ENCODE measurements at places on chromosomes 13 and 19.

DNA sequence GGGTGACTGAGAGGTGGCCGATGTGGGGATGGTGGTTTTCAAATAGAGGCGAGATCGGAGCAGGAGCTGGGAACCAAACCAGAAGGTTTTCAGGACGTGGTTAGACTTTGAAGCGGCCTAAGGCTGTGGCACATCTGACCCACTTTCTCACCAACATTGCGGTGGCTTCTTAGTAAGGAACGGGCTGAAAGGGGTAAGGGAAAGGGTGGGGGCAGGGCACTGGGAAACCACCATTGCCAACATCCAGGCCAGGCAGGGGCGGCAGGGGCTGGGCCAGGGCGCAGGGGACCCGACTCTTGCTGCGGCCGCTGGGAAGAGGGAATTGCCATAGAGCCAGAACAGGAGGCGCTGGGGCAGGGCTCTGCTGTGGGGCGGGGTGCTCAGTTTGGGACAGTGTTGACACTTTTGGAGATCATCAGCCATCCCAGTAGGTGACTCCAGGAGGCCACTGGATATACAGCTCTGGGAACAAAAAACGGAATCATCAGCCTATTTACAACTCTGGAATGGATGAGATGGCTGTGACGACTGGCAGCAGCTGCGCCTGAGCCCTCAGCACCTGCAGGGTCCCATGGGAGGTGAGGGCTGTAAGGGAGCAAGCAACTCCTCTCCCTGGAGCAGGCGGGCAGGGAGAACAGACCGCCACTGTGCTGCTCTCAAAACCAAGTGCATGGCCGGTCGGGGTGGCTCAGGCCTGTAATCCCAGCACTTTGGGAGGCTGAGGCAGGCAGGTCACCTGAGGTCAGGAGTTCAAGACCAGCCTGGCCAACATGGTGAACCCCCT, 52.2 kb downstream of the IRS2 start:
- no peak for DNase-seq

- DNase-seq, result no peak
Measured at GRCh38 chr13:66563076-66563475, 667.1 kb downstream of the PCDH9 start.

DNA sequence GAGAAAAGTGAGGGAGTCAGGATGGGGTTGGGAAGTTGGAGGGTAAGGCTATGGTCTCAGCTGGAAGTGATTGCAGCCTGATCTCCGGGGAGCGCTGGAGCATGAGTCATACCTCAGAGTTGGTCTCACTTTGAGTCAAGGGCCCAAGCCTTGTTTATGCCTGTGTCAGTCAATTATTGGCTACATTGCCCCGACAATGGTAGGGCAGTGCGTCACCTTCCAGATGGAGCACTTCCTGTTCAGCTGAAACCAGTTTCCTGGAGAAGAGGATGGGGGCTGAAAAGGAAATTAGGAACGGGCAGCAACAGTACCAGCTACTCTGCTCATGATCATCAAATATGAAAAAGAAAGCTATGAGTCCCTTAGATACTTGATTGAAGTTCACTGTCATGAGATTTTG, 60.4 kb downstream of the ADGRE1 start:
- DNase-seq, result no peak

GRCh38 chr19:36110487-36111199, at the start of gene OVOL3:
Gene OVOL3 (plus strand): TSS chr19:36111143. CDS start chr19:36111203, 60 bp downstream.
- DNase-seq, result no peak

GRCh38 chr13:51844862-51845573, at the start of gene TMEM272:
Gene TMEM272 (minus strand): TSS chr13:51845177. CDS start chr13:51838530, 6,647 bp downstream.
- DNase-seq, result peak; percentile 68

GRCh38 chr19:7138402-7138801, 68.9 kb downstream of the ZNF557 start:
- no peak for DNase-seq

DNA sequence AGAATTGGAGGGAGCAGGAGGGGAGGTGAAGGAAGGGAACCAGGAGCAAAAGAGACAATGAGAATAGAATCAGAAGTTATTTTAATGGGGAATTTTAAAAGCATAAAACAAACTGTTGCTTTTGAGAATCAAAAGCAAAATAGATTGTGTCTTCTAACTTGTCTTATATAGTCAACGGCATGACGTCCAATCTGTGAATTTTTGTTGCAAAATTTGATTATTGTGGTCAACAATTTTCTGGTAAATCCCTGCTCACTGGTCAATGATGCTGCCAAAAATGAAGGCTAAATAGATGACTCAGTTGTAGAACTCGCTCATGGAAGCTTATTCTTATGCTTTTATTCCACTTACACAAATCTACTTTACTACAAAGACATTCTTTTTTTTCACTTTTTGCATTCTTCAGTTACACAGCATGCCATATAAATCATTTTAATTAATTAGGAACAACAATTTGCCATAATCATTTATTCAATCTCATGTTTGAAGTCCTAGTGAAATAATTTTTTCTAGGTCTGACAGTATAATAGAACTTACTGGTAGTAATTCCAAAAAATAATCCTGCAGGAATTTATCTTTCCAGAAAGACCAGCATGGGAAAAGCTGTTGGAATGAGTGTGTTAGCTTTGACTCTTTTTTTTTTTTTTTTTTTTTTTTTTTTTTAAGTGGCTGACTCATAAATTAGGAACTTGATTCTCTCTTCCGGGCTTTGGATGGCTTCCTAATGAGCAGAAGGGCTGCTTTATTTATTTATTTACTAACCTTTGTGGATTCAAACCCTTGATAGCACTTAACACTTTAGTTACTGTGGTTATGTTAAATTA, 256.9 kb downstream of the SPRY2 start:
- peak; percentile 34 for DNase-seq

GRCh38 chr19:55527197-55528029, 9.5 kb downstream of the SBK2 start:
- DNase-seq, result no peak

DNA sequence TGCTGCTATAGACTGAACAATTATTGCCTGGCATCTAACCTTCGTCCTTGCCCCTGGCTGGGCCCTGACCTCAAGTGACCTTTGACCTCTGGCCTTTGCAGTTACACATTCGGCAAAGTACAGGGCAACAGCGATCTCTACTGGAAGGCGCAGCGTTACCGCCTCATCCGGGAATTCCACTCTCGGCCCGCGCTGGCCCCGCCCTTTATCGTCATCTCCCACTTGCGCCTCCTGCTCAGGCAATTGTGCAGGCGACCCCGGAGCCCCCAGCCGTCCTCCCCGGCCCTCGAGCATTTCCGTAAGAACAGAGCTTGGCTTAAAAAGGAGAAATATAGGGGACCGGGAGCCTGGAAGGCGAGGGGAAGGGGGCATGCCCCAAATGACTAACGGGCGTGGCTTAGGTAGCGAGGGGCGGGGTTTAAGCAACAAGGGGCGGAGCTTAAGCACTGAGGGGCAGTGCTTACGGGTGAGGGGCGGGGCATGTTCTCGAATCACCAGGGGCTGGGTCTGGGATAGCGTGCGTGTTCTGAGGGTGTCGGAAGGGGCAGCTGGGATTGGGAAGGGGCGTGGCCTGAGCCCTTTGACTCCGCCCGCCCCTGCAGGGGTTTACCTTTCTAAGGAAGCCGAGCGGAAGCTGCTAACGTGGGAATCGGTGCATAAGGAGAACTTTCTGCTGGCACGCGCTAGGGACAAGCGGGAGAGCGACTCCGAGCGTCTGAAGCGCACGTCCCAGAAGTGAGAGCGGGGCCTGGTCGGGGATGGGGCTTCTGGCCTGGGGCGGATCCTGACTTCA, 52.7 kb downstream of the TRPM4 start:
- DNase-seq, result peak; percentile 89

DNA sequence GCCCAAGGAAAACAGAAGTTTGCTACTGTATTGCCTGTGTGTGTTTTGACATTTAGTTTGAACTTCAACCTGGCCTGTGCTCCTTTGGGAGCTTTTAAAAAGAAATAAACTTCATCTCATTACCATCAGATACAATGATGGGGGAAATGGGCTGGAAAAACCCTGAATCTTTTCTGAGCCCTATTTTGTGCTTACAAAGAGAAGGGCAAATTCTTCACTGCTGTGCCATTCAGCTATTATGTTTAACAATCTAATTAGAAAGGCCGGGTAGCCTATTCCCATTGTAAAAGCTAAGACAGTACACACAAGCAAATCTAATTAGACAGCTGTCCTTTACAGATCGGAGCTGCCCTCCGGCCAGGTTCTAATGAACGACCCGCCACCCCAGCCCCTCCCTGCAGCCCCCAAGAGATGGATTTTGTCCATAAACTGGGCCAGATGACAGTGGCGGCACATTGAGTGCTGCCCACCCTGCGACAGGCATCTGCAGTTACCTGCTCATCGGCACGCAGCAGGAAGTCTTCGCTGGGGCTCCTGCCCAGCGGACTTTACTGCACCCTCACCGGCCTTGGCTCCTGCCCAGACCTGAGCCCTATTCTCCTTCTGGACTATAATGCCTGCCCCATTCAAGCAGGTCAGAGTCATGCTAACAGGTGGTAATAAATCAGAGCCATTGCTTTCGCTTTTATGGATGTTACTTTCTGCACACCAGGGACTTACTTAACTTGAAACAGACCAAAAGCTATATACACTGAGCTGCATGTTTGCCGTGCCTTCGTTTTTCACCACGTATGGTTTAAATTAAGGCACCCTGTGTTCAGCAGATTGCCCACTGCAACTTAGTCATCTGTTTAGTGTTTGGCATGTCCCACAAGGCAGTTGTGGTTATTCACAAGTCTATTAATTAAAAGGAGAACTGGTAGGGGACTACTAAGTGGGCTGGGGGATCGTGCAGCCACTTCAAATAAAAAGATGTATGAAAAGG, 549.6 kb downstream of the FGF9 start:
- DNase-seq, result peak; percentile 91

- DNase-seq, result no peak
Measured at GRCh38 chr13:71249011-71249410, 618.0 kb downstream of the DACH1 start.
